Transverse colon (tissue), 4 donors: ENCODE measurements at places on chromosomes 4 and X.

GRCh38 chr4:184282251-184282713 lies 64.6 kb upstream of the ENPP6 start:
- peak; percentile 65 for DNase-seq

GRCh38 chr4:122855353-122855890 lies 28.8 kb downstream of the FGF2 start:
- no peak for DNase-seq

DNA sequence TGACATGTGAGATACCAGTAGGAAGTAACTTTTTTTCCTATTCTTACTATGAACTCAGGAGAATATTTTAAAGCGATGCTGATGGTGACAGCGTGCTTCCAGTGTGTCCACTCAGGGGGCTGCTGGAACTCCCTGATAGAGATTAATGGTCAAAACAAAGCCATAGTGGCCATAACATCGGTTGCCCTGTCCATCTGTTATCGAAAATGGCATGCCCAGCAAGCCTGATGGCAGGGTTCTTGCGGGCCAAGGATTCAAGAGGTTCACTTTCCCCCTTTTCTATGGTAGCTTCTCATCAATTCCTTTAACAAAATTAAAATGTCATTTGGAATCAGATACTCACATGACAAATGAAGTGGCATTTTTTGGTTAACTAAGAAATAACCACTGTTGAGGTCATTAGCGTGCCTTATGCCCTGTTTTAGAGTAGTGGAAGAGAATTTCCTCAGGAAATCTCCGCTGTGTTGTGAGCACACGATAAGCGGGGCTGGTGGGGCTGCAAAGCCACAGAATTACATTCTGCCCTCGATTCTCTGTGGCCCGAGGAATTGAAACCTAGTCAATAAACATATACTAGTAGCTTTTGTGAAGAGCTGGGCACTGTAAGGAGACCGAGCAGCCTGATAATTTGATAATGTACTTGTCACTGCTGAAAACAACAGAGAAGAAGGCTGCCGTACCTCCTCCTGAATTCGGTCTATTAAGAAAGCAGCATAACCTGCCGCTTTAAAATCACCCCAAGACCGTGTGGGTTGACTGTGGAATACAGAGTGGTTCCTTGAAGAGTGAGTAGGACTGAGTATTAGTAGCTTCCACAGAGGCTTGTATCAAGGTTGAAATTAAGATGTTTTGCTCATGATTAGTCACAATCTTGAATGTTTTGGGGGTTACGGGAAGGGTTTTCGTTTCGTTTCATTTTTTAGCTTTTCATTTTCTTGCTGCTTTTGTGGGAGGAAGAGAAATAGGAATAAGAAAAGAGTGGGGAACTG lies 46.7 kb downstream of the PTCHD1 start:
- DNase-seq, result no peak

DNA sequence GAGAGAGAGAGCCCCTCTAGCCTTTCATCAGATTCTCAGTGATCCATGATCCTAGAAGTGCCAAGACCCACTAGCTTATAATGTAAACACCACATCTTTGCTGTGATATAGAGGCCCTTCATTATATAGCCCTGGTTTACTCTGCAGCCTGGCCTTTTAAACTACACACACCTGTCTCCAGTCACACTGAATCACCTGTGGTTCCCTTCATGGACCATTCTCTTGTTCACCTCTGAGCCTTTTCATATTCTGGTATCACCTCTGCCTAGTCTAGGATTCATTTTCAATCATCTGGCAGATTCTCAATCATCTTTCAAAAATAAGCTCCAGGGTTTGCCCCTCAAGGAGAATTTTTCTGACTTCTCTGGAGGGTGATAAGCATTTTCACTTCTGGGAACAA lies 50.0 kb upstream of the CD40LG start:
- no peak for DNase-seq

DNA sequence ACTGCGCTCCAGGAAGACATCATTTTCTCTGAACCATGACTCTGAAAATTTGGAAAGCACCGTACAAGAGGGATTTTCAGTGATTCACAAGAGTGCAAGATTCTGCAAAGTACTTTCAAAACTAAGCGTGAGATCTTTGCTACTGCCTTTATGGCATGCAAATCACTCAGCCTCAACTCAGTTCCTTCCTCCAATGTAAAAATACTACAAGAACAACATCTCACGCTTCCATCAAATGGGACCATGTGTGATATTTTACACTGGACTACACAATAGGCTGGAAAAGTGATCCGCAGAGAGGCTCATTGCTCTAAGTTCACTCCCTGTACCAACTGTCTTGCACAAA lies 674 bp upstream of the IL15 start:
- no peak for DNase-seq

DNA sequence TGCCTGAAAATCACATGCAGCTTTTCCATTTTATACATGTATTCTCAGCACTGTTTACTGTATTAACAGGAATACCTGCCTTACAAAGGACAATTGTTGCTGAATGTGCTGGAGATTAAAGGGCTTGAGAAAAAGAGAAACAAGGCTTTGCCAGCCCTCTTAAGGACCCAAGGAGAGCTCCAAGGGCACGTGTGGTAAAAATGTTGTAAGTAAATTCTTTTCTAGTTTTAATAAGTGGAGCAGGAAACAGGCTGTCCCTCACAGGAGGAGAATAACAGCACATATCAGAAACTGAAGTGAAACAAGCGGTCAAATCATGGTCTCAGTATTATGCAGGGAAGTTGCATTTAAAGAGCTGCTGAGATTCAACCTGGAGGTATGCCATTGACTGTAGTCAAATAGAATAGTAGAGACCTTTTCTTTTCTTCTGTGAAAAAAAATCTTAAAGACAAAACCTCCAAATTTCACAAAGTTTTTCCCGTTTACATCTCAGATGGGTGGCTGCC lies 18.5 kb downstream of the IGFBP7 start:
- DNase-seq, result no peak

DNA sequence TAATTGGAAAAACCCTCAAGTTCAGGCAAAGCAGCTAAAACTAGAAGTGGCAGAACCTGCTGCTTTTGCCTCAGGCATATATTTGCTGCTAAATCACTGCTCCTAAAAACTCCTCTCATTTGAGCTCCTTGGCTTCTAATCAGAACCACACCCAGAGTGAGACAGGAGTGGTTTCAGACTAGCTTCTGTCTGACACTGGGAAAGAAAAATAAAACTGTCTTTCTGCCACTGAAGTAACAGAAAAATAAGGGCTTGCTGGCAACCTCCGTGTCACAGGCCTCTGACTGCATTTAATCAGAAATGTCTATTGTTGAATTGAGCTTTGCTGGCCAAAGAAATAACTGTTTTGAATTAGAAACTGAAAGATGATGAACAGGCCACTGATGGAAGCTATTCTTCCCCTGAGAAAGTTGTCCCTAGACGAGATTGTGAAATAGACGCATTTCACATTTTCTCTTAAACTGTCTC lies 52.1 kb upstream of the RAP2C start:
- DNase-seq, result no peak

GRCh38 chr4:83378419-83378818 lies 43.8 kb upstream of the HPSE start:
- no peak for DNase-seq

DNA sequence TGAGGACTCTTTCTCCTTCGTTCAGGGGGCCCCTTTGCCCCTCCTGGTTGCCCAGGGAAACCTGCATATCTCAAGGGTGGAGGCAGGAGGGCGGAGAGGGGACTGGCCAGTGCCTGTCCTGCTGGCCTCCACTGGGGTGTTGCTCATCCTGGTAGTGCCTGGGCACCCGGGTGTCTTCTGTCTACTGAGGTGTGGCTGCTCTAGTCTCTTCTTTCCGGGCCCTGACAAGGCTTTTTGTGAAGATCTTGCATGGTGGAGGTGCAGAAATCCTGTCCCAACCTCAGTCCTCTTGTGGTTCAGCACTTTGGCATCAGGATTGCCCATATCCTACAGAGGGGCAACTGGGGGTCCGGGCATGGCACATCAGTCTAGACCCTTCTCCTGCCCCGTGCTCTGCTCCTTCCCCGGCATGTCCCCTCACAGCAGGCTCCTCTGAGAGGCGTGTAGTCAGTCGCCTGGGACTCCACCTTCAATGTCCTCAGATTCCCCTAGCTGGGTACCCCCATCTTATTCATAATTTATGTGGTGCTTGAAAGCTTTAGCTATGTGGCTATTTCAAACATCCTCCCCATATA lies 1.9 kb downstream of the CCDC110 start:
- DNase-seq, result peak; percentile 20

DNA sequence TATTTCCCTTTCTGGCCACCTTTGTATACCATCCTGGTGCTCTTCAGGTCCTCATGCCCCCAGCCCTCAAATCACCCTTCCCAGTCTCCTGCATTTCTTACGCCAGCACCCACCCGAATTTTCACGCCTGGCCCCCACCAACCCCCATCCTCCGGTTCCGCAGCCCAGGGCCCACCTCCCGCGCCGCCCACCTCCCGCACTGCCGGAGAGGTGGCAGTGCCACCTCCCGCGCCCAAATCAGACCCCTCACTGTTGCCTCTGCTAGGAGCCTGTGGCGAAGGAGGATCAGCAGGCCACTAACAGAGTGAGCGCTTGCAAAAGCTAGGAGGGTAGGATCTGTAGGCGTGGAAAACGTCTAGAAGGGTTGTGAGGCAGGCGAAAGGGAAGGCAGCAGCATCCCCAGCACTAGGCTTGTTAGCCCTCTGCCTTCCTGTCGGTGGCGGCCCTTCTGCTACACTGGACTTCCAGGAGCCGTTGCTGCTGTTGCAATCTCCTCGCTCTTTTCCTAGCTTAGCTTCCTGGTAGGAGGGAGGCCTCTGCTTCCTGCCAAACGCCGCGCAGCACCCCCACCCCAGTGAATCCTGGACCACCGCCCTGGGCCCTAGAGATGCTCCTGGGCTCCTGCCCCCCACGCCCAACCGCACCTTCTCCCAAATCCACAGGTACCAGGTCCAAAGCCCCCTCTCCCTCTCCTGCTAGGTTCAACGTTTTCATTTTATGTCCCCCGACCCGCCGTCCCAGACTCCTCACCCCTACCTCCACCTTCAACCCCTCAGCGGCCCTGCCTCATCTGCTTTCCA lies 51.0 kb downstream of the SPIN2B start:
- DNase-seq, result no peak

DNA sequence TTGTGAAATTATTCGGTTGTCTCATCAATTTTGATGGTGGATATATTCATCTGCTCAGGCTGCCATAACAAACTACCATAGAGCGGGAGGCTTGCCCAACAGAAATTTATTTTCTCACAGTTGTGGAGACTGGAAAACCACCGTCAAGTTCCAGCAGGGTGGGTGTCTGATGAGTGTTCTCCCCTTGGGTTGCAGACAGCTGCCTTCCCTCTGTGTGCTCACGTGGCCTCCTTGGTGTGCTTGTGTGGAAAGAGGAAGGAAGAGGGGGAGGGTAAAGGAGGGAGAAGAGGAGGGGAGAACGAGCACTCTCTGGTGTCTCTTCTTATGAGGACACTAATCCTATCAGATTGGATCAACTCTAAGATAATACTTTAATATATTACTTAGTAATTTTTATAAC lies 123.8 kb upstream of the TEX13D start:
- DNase-seq, result no peak

DNA sequence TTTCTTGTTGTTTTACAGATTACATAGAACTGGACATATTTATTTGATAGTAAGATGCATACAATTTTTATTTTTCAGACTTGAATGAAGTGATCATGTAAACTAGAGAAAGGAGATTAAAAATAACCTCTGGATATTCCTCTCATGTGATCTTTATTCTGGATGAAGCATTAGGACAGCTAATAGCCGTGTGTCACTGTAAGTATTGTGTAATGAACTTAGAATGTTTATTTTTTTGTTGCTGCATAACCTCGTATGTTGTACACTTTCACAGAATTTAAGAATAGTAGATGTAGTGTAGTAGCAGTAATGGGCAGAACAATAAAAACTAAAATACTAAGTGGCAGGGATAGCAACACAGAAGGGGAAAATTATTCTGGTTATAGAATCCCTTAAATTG lies 2094.5 kb upstream of the TENM3 start:
- no peak for DNase-seq

DNA sequence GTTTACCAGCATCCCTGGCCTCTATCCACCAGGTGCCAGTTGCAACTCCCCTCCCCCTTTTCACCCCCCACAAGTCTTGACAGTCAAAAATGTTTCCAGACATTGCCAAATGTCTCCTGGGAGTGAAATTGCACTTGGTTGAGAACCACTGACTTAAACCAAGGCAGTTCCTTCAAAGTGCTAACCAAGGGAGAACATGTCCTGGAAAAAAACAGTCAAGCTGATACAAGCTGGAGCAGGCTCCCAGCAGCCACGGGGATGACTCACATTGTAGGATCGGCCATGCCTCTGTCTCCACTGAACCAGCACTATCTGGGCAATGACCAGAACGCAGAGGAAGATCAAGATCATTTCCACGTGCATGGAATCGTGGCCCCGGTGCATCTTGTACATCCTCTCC lies 11.4 kb downstream of the RNF175 start:
- no peak for DNase-seq

- DNase-seq, result no peak
Observed at GRCh38 chr4:86058621-86059020, 301.2 kb downstream of the MAPK10 start.

DNA sequence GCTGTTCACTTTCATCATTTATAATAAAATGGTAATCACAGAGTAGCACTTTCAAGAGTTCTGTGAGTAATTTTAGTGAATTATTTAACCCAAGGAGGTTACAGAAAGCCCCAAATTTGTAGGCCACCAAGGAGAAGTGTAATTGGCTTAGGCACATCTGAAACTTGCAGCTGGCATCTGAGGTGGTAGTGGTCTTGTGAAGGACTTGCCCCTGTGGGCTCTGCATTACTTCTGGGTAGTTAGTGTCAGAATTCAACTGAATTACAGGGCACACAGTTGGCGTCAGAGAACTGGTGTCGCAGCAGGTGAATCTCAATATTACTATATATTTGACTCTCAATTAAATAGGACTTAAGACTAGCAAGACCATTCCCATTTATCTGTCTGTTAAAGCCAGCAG lies 36.9 kb downstream of the GPR174 start:
- DNase-seq, result no peak

DNA sequence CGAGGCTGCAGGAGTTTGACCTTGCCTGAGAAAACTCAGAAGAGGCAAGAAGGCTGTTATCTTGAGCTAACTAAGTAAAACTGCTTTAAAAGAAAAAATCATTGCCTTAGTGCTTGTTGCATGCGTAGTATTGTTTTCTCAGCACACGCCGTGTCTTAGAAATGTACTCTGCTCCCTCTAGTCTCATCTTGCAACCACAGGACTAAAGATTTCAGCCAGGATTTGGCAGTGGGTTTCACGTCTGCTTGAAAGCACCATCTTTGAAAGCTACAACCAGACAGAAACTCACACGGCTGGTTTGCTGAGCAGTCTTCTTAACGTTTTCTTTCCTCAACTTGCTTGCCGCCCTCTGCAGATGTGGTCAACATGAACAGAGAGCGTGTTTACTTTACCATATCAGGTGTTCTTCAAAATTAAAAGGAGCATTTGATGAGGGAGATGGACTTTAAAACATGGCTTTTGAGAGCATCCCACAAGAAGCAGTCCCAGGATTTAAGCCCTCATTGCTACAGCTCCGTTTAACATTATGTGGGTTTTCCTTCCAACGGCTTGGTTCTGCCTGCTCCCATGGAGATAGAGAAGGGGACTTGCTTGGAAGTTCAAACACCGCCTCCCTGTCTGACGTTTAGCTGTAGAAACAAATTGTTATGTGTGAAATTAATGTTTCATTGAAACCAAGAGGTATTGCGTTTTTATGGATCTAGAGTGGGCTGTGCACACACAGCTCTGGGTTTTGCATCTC lies 3.4 kb downstream of the SORCS2 start:
- no peak for DNase-seq

- DNase-seq, result no peak
Observed at GRCh38 chr4:55372259-55372658, 23.5 kb upstream of the TMEM165 start.
